ENCODE measurements at places on chromosomes 7 and 10.
A peak's percentile ranks its signal among the peaks of the same experiment; 100 is the strongest.

GRCh38 chr10:50992972-50993766 lies 81.1 kb upstream of the PRKG1 start:
- no peak for DNase-seq

GRCh38 chr7:78178319-78178718 lies 379.7 kb downstream of the PHTF2 start:
- DNase-seq: peak; percentile 77

DNA sequence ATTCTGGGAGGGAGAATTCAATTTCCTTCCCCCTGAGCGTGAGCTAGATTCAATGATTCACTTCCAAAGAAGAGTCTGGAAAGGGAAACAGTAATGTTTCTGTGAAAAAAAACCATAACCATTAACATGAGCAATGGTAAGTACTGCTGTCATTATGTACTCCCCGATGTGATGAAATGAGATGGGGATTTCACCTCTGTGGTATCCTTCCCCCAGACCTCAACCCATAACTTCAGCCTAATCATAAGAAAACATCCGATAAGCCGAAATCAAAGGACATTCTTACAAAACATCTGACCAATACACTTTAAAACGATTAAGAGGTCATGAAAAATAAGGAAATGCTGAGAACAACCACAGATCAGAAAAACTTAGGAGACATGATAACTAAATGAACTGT lies 27.2 kb downstream of the EZH2 start:
- DNase-seq: no peak

GRCh38 chr7:40437498-40437897 lies 302.7 kb downstream of the SUGCT start:
- DNase-seq: no peak

GRCh38 chr10:19119191-19119590 lies 70.6 kb downstream of the MALRD1 start:
- DNase-seq: no peak

DNA sequence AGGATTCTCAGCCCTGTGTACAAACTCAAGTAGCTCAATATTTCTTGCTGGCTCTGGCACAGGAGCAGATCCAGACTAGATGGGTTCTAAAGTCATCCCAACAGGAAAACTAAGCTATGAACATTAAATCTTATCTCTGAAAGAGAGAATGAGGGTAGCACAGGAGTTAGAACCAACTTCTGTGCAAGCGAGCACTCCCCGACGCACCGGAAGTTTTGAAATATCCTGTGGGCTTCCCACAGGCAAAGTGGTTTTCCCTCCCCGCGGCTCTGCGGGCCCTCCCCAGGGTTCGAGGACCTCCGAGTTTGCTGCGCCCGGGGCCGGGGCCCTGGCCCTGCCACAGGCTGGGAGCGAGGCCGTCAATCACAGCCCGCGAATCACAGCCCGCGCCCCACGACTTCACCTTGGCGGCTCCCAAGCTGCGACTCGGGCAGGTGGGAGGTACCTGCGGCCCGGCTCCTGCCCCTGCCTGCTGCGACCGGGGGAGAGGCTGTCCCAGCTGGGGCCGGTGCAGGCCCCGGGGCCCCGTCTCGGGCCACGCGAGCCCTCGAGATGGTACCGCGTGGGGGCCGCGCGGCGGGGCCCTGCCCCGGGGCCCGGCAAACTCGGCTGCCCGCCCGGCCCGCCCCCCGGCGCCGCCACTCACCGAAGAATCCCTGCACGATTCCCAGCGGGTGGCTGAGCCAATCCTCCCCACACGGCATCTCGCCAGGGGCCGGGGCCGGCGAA lies 598 bp downstream of the MCMBP start:
- DNase-seq: peak; percentile 30

DNA sequence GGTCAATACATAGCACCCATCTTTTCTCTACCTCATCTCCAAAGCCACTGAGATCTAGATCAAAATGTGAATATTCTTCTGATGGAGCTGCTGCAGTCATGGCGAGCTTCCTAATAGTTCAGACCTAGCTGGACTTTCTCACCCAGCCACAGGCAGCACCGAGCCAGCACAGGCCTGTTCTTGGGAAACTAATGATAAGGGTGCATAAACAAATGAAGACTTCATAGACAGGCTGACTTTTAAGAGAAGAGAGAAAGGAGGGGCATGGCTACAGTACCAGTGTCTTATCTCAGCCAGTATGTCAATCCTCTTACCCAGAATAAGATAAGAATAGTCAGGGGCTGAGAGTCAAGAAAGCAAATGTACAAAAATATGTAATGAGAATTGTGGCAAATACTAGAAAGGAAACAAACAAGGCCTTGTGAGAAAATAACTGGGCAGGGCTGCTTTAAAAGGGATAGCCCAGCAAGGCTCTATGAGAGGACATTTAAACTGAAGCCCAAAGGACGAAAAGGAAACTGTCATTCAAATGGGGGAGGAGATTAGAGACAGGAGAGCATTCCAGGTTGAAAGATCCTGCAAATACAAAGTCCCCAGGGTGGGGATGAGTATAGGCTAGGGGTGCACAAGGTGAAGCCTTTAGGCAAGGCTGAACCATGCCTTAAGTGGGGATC lies 21.8 kb upstream of the CDK14 start:
- DNase-seq: no peak

- no peak for DNase-seq
These were observed 307.8 kb downstream of the PRPF18 start for GRCh38 chr10:13894412-13895093.

GRCh38 chr10:36499693-36500092 lies 625.7 kb upstream of the ANKRD30A start:
- no peak for DNase-seq

DNA sequence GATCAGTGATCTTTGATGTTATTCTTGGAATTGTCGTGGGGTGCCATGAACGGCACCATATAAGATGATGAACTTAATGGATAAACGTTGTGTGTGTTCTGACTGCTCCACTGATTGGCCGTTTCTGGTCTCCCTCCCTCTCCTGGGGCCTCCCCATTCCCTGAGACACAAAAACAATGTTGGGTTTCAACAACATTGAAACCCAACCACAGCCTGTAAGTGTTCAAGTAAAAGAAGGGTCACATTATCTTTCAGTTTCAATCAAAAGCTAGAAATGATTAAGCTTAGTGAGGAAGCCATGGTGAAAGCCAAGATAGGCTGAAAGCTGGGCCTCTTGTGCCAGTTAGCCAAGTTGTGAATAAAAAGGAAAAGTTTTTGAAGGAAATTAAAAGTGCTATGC lies 19.5 kb downstream of the EN2 start:
- DNase-seq: no peak

DNA sequence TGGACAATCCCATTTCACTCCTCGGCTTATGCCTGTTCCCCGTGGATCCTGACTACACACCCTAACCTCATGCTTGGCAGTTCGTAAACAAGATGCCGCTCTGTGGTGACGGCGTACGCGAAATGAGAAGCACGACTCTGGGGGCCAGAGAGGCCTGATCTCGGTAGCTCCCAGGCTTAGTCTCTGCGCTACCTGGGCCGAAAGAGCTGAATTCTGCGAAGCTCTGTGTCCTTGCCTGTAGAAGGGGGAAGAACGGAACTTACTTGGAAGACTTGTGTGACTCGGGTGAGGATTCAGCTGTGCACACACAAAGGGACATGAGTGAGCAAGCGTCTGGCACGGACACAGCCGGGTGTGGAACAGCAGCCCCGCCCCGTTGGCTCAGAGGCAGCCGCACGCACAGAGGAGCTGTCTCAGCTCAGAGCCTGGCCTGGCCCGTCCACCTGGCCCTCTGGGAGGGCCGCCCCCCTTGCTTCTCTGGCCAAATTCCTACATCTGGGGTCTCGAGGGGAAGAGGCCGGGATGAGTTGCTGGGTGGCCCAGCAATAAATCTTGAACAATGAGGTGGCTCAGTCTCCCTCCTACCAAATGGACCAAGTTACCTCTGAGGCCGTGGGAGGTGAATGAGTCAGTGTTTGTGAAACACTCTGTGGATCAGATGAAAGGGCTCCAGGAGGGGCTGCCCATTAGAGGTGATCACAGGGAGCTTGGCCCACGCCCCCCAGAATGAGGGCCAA lies 83.8 kb downstream of the PDGFA start:
- no peak for DNase-seq

- no peak for DNase-seq
These were observed 64.1 kb downstream of the TMEM168 start for GRCh38 chr7:112726076-112726475.

DNA sequence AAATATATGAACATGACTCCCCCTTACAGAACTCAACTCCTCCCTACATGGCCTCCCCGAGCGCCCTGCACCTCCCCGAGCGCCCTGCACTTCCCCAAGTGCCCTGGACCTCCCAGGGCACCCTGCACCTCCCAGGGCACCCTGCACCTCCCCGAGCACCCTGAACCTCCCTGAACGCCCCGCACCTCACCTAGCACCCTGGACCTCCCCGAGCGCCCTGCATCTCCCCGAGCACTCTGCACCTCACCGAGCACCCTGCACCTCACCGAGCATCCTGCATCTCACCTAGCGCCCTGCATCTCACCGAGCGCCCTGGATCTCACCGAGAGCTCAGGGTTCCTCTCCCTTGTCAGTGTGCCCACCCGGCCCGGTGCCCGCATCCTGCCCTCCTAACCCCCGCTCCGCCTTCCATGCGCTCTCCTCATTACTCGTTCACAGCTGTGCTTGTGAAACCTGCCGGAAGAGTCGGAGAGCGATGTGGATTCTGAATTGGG lies 134.3 kb downstream of the ACTR3B start:
- DNase-seq: no peak

GRCh38 chr10:94602729-94603515 lies 57.3 kb downstream of the HELLS start:
- no peak for DNase-seq

GRCh38 chr7:38052786-38053185 lies 125.3 kb upstream of the STARD3NL start:
- DNase-seq: no peak

GRCh38 chr7:130266258-130266960 lies at the start of gene CPA2:
Gene CPA2, plus strand, starts transcription at chr7:130266863. Its CDS starts 19 bp downstream, at chr7:130266882.
- DNase-seq: no peak

DNA sequence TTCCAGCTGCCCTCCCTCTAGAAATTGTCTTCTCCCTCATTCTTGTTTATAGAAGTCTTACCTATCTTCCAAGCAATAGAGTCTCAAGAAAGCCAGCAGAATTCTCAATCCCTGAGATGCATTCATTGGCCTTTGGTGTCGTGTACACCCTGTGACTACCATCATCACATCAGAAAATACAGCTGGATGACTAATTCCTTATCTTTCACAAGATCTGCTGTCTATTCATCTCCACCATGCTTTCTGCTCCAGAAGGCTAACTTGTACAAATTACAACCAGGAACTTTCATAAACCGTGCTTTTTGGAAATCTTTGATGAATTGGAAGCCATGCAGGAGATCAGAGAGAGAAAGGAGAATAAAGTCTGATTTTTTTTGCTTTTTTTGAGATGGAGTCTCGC lies 1062.9 kb upstream of the GHITM start:
- no peak for DNase-seq

DNA sequence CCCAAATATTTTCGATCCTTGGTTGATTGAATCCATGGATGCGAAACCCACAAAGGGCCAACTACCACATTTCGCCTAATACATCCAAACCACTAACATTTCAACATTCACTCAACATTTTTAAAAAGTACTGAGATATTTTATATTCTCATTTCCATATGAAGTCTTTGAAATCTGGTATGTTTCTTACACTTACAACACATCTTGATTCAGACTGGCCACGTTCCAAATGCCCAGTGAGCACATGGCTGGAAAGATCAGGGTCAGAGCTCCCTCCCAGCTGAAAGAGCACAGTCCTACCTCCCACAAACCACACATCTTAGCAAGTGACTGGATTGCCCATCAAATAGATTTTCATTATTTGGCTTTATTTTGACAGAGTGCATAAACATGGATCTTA lies 18.9 kb downstream of the NCAPG2 start:
- no peak for DNase-seq

DNA sequence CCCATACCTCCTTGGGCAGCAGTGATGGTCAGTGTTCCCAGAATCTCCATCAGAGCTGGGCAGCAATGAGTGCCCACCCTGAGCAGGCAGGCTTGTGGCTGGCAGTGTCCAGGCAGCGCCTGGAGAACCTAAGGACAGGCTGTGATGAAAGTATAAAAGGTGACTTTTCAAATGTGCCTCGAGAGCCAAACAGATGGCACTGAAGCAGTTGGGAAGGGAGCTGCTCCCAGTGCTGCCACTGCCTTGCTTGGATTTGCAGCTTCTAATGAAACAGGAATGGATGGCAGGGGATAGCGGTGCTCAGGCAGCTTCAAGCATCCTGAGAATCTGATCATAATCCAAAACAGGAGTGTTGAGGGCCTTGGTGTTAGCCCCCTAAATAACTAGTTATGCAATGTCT lies 179.8 kb upstream of the AOAH start:
- DNase-seq: no peak

GRCh38 chr7:118573085-118573484 lies 348.6 kb downstream of the ANKRD7 start:
- DNase-seq: peak; percentile 94

DNA sequence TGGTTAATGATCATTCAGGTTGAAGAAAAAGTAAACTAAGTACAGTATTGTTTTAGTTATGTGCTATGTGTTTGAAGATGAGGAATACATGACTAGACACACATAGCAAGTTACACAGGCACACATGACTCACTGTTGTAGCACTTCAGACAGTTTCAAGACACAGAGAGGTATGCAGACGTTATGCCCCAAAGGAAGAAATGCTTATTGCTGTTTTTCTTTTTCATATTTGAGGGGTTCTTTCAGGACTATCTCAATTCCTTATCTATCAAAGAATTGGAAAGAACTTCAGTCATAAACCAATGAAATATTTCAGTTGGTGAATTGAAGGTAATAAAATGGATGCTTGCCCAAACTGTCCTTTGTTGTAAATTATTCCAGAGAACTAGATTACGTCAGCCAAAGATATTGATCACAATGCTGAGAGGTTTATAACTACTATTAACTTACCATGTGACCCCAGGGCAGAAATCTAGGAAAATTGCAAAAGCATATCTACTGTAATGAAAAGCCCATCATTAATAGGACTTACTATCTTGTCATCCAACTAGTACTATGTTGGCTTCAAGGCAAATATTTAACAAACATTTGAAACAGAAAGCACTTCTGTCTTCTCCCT lies 61.2 kb upstream of the CAPZA2 start:
- DNase-seq: no peak

DNA sequence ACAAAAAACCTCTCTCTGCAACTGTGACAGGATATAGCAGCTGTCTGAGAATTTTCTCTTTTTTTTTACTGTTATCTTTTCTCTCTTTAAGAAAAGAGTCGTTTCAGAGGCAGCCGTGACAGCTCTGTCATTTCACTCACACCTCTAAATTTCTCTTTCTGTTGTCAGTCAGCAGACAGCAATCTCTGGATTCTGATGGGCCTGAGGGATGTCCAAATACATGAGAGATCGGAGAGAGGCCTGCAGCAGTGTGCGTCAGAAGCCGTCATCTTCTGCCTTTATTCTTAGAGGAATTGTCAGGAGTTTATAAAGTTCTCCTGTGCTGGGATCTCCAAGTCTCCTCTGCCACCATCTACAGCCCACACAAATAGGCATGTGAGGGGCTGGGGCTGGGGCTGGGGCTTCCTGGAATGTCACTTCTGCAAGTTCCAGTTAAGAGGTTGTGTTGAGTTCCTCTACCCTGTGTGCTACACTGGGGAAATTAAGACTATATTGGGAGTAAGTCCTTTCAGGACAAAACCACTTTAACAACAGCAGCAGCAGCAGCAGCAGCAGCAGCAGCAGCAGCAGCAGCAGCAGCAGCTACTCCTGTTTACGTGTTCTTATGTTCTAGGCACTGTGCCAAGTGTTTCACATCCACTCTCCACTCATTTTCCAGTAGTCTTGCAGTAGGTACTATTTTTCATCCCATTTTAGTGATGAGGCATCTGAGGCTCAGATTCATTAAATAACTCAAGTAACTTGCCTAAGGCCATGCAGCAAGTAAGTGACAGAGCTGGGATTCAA lies 541.3 kb downstream of the LRMDA start:
- DNase-seq: peak; percentile 76

All from NCI-H2171 treated with DMSO at 0.1 percent for 48 hours (cell line).